CD4-positive, alpha-beta T cell treated with Interleukin-15 for 4 hours (primary cell): ENCODE measurements at places on chromosomes 3 and 15.

DNA sequence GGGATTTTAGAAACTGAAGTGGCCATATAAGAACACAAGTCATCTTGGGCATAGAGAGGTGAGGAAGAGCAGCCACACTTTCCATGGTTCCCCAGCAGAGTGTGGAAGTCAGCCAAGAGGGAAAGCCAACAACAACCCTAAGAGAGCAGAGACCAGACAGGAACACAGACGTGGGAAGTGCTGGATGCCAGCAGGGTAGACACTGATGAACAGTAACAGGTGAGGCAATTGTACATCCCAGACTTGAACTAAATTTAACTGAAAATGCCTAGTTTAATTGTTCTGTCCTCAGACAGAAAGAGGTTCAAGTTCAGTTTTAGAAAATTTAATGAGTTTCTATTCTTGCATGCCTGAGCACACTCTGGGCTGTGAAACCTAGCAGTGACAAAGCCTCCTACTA, 212.1 kb downstream of the ATP8B4 start:
- DNase-seq: no peak

DNA sequence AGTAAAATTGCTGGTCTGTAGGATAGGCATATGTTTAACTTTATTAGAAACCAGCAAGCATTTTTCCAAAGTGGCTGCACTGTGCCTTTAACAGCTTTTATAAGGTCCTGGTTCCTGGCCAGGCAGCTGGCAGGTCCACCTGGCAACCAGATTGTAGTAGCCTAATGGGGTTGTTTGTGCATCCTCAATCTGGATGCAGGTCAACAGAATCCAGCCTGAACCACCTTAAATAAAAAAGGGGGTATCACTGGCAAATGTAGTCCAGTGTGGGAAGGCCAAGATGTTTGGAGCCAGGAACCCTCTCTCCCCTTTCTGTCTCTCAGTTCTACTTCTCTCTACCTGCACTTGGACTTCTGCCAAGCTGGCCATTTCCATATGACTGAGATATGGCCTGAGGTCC, 200.3 kb downstream of the ZNF621 start:
- DNase-seq: no peak

GRCh38 chr3:71142441-71143161, 440.9 kb downstream of the FOXP1 start:
- DNase-seq: no peak

GRCh38 chr15:71509139-71509538, 301.2 kb upstream of the NR2E3 start:
- DNase-seq: no peak

- no peak for DNase-seq
Measured at GRCh38 chr3:178458313-178459037, 77.8 kb upstream of the KCNMB2 start.

DNA sequence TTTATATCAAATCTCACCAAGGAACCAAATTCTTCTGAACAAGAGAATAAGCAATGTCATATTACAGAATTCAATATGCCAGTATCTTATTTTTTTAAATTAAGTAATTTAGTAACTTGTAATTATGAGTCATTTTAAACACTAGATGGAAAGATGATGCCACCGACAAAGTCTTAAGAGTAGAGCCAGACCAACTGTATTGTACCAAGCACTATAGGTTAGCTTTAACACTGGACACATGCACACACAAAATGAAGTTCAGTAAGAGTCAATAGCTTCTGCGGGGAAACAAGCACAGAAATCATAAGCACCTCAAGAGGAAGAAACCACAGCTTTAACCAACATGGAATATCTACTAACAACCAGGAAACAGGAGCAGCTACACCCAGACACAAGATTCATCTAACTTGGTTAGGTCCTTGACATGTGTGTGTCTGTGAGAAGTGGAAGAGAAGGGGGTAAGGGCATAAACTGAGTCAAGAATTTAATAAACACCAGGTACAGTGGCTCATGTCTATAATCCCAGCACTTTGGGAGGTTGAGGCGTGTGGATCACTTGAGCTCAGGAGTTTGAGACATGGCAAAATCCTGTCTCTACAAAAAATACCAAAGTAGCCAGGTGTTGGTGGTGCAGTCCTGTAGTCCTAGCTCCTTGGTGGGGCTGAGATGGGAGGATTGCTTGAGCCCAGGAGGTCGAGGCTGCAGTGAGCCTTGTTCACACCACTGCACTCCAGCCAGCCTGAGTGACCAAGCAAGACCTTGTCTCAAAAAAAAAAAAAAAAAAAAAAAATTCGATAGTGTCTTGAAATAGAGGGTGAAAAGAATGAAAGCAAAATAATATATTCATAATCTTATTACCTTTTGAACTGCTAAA, 28.9 kb downstream of the DENND4A start:
- no peak for DNase-seq

DNA sequence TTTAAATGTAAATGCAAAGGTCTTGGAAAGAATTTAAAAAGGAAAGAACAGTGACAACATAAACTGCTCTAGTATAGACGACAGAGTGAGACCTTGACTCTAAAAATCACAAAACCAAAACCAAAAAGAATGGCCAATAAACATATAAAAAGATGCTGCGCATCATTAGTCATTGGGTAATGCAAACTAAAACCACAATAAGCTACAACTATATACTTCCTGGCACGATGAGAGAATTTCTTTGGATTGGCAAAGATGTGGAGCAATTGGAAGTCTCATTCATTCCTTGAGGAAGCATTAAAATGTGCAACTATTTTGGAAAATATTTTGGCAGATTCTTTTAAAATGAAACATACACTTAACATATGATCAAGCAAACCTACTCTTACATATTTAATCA, 98.7 kb upstream of the ZPLD1 start:
- DNase-seq: no peak

DNA sequence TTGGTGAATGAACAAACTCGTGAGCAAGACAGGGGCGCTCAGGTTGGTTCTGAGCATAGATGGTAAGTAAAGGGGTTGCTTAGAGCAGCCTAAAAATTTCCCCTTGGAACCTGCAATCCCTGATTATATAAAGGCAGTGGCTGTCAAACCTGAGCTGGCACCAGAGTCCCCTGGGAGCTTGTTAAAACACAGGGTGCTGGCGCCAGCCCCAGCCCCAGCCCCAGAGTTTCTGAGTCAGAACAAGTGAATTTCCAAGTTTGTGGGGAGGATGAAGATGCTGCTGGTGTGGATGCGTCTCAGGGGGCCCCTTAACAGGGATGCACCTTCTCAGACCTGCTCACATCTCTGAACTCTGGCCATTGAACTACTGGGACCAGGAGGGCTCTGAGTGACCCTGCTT, 48.2 kb downstream of the FEM1B start:
- no peak for DNase-seq

DNA sequence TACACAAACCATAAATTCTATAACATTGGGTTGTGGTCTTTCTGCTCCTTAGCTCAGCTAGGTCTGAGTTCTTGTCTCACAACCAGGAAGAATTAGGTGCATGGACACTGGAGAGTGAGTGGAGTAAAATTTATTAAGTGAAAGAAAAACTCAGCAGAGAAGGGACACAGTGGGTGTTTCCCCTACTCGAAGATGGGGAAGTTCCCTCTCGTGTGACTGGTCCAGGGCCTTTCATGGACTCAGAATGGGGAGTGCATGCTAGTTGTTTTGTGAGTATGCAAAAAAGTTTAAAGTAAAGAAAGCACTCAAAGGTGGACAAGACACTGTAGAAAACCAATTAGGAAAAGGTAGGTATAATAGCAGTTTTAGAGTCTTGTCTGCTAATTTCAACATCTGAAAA, 215.5 kb upstream of the RORA start:
- DNase-seq: no peak

GRCh38 chr3:178079966-178080365, 456.3 kb upstream of the KCNMB2 start:
- no peak for DNase-seq
